ENCODE measurements at places on chromosomes 2 and 18. TPM values are rescaled to one million over a fixed set of nuclear protein-coding genes. Genes with fewer than 3 reads are reported as not detected.

DNA sequence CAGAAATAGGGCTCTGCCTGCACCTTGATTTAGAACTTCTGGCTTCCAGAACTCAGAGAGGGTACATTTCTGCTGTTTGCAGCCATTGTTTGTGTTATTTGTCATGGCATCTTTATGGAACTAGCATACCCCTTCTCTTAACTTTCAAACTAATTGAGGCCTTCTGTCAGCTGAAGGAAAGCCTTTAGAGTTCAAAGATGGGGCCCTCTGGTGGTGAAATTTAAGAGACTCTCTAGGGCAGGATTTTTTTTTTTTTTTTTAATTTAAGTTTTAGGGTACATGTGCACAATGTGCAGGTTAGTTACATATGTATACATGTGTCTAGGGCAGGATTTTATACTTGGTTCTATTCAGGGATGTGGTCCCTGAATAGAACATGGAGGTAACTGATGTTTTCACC is 260.6 kb upstream of the LINC00305 start:
- DNase-seq: no peak

CD207 gene
- total RNA-seq: not detected

GALNT3 gene
- 2.5 TPM for total RNA-seq

DNA sequence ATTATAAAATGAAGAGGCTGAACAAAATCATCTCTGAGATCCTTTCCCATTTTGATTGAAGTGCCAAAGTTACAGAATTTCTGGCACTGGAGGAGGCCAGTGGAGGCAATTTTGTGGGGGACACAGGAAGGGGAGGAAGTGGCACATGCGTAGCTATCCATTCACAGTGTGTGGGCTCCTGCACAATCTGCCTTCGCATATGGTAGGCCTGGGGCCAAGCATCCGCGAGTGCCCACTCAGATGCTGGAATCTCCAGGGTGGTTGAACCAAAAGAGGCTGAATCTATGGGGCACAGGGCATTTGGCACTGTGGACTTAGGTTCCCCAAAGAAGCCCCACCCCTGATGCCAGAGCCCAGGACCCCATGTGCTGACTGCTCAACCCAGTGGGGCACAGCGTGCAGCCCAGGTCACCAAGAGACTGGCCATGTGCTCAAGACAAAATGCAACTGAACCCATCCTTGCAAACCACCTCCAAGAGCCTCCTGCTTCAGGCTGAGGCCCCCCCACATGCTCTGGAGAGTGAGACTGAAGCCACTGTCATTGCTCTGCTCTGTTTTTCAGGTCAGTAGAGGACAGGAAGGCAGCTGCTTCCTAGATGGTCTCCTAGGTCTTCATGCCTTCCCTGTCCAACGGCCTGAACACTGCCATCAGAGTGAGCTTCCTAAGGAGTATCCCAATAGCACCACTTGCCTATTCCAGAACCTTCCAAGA is 28.5 kb downstream of the ST8SIA5 start:
- DNase-seq: peak; percentile 83

DNA sequence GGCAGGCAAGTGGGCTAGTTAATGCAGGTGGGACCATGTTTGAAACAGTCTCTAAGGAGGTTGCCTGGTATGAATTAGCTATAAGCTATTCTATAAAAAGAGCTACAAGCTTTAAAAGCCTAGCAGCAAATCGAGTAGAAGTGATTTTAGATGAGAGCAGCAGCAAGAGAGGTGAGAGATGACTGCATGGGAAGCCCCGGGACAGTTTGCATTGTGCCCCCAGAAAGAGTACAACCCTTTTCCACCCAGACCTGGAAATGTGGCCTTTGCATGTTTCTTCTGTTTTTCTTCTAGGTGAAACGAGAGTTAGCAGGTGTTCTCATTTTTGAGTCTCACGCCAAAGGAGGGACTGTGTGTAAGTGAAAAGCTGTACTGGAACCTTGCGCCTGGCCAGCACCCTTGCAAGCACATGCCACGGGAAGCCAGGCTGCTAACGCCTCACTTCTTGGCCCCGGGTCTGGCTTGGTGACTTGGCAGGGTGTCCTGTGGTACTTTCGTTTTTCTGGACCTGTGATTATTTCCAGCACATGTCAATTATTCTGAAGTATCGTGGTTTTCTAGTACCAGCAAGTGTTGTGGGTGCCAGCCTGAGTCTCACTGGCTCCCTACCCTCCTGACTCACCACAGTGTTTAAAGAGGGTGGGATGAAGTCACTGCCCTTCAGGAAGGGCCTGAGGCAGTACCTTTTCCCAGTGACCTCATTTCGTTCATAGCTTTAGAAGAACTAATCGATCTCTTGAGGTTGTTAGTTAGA is 90.3 kb upstream of the MAP3K20 start:
- DNase-seq: peak; percentile 34

DNA sequence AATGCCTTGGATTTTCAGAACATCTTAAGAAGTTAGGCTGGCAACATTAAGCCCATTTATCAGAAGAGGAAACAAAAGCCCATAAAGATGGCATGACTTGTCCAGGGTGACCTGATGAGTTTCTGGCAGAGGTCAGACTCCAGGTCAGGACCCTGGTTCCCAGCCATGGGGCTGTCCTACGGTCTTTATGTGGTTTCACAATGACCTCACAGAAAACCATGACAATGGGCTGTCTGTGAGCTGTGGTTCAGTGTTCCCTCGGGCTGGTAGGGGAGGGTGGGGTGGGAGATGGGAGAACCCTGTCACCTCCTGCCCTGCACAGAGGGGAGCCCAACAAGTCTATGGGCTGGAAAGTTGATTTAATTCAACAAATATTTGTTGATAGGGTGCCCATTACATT is 101.8 kb downstream of the LOXHD1 start:
- DNase-seq: no peak

ANKRD53 gene
- total RNA-seq: 2.3 TPM

GRCh38 chr2:28915939-28916338 is 21.5 kb downstream of the WDR43 start:
- DNase-seq: no peak

SERPINB11 gene
- total RNA-seq: not detected

DNA sequence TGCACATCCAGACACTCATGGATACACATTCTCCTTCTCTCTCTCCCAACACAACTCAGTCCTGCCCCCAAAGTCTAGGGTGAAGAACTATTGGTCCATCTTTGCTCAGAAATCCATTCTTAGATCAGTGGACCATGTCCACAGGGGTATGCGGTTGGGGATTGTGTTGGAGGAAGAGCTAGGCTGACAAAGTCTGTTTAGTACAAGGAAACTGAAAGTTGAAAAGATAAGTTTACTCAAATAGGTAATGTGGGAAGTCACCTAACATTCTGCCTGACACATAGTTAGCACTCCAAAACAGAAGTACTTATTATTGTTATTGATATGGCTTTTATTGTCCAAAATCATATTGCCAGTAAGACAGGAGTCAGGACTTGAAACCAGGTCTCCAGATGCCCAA is 55.9 kb downstream of the ALK start:
- no peak for DNase-seq

SERPINB3 gene
- total RNA-seq: not detected

GRCh38 chr2:96501886-96502810 is 3.0 kb downstream of the NEURL3 start:
- DNase-seq: peak; percentile 54

GRCh38 chr18:12393998-12394397 is 13.7 kb upstream of the PRELID3A start:
- DNase-seq: no peak

DNA sequence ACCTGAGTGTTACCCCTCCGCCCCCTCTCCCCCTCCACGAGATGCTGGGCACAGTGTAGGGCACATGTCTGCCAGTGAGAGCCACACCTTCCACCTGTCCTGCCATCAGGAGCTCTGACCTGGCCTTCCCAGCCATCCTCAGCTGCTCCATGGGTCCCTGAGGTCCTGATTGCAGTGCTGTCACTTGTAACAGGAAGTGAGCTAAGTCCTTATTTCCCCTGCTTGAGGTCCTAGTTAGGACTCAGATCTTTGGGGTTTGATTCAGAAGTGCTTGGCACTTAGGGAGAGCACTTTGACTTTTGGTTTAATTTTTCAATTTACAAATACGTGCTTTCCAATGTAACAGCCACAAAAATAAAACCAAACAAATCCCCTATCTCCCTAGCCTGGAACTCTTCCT is 125.5 kb downstream of the WDSUB1 start:
- DNase-seq: no peak

DNA sequence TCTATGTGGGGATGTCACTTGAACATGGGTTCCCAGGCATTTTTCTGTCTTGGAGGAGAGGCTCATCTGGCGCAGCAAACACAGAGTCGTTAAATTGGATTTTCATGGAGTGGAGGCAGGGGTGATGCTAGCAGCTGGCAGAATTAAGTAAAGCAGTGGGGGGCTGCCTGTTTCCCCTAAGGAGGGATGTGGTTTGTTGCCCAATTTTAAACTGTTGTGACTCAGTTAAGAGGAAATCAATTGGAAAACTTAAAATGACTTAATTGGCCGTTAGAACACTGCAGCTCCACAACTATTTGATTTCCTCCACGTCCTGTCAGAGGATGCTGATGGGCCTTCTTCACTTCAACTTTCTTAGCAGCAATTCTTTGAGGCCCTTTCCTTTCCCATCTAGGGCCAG is 354.1 kb upstream of the ATP5MC3 start:
- no peak for DNase-seq

DNA sequence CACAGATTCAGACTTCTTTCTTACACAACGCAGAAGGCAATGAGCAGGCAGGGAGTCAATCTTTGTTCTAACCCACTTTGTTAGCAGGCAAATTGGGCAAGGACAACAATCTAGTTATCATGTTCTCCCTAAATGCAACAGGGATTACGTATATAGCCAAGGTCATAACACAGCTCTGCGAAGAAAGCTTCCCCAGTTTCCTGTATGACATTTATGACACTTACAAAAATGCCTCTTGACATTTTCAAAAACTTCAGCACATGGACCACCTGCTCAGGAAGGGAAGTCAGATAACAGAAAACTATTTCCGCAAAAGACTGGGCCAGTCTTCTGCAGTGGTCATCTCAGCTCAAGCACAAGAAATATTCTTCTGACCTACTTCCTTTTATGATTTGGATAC is 106.1 kb downstream of the IRS1 start:
- no peak for DNase-seq

DNA sequence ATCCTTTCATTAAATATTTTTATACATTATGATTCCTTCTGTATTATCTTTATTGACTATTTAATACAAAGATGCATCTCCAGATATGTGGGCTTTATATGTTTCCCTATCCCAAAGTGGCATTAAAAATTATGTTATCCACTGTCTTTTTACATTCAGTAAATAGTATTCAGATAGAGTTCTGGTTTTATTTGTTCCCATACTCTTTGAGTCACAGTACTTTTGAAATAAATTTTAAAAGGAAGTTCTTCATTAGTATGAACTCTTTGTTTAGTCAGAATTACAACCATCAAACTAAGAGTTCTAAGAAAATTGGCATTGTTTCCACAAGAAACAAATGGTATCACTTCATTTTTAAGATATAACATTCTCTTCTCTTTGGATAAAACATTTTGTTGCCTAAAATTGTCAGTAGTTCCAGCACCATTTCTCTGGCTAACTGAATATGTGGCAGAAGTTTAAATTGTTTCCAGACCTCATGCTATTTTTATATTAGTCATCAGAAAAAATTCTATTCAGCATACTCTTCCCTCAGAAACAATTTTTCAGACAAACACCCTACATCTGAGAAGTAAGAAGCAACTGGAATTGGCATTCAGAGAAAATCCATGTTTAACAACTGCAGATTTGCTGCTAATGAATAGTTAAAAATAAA is 88.5 kb upstream of the COL5A2 start:
- no peak for DNase-seq

GRCh38 chr2:117956036-117956796 is 57.7 kb downstream of the CCDC93 start:
- no peak for DNase-seq

DNA sequence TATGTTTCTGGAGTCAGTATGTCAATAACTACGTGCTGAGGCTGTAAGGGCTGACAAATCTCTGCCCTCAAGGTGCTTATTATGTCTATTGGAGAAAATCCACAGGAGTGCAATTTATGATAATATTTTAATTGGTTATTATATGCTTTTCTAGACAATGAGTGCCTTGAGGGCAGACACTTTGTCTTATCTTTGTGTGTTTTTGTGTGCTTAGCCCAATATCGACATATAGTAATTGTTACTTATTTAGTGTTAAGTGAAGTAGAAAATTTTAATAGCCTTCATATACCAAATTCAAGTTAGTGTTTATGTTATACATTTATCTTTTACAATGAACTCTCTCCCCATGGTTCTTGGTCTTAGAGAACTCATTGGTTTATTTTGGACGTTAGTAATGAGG is 118.9 kb downstream of the WDR7 start:
- no peak for DNase-seq

LCT gene
- total RNA-seq: 0.09 TPM

DNA sequence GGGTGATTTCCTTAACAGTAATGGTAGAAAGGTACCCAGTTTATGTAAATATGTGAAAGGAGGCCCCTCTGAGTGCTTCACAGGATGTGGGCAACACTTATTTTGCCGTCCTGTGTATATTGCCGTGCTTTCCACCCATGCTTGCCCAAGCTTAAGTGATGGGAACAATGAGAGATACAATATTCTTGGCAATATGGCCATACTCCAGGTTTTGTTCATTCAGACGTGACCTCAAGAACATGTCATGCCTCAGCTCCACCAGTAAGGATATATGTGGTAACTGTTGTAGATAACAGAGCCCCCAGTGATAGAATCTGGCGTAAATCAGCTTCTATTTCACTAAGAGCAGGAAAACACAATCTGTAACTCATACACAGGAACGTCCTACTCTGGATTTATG is 318.7 kb downstream of the PTPRM start:
- DNase-seq: no peak

DNA sequence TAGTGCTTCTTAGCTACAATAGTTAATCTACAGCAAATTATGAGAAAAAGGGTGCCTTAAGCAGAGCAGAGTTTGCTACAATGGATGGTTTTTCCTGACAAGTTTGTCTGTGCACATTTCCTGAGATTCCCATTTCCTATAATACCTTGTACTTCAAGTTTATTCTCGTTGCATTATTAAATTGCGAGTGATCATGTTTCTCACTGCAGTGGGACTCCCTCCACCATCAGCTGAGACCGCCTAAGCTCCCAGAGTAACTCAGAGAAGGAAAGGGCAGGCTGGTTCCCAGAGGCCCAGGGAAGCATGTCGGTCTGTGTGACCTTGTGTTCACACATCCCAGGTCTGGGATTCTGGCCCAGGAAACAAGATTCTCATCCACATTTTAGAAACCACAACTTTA is 162.1 kb downstream of the ARL4C start:
- no peak for DNase-seq

- DNase-seq: no peak
Measured at GRCh38 chr2:177445200-177445599, 52.6 kb downstream of the AGPS start.

SLC8A1 gene
- total RNA-seq: 71.5 TPM

DNA sequence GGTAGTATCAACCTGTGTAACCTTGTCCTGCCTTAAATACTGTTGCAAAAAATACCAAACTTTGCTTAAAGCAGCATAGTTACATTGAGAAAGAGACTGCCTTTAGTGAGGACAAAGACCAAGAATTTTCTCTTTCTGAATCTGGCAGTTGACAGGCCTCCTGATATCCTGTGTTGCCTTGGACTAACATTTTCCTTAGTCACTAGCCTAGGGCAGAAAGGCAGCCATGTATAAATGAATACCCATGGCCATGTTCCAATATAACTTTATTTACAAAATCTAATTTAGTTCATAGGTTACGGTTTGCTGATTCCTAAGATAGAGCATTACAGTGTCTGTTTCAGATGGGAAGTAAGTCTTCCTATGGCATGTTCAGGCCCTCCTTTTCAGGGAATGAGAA is 895.4 kb downstream of the CNTNAP5 start:
- no peak for DNase-seq
